ENCODE measurements at places on chromosomes 1 and 21. TPM values are rescaled to one million over a fixed set of nuclear protein-coding genes. Genes with fewer than 3 reads are reported as not detected.

- no peak for DNase-seq
These were observed 137.6 kb upstream of the NBPF11 start for GRCh38 chr1:148289647-148290046.

The IQGAP3 gene
- 1.1 TPM for total RNA-seq

The LIN28A gene
- not detected for total RNA-seq

- DNase-seq = no peak
These were observed 113.0 kb downstream of the OSBPL9 start for GRCh38 chr1:51729824-51730301.

- no peak for DNase-seq
These were observed 32.5 kb downstream of the ZNF648 start for GRCh38 chr1:182029002-182029378.
